Esophagus squamous epithelium (tissue), 5 donors: ENCODE measurements at places on chromosomes 11 and 22. TPM values are rescaled to one million over a fixed set of nuclear protein-coding genes. Genes with fewer than 3 reads are reported as not detected.

DNA sequence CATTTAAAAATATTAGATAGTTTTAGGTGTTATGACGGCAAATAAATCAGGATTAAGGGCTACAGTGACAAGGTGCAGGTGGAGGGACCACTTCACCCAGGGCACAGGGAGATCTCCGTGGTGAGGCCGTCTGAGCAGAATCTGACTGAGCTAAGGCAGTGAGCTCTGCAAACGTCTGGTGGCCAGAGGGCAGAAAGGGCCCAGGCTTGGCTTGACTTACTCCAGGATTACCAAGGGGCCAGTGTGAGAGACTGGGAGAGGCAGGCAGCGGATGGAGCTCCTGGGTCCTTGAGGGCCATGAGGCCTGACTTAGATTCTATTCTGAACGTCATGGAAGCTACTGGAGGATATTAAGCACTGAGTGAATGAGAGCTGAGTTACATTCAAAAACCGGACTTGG, 125.9 kb upstream of the B3GAT1 start:
- H3K27me3 ChIP-seq: no peaks in the 10 kb centered on the region
- H3K27ac ChIP-seq: no peak overlapping the region
- no peak overlapping the region for H3K4me3 ChIP-seq
- DNase-seq: no peak

DNA sequence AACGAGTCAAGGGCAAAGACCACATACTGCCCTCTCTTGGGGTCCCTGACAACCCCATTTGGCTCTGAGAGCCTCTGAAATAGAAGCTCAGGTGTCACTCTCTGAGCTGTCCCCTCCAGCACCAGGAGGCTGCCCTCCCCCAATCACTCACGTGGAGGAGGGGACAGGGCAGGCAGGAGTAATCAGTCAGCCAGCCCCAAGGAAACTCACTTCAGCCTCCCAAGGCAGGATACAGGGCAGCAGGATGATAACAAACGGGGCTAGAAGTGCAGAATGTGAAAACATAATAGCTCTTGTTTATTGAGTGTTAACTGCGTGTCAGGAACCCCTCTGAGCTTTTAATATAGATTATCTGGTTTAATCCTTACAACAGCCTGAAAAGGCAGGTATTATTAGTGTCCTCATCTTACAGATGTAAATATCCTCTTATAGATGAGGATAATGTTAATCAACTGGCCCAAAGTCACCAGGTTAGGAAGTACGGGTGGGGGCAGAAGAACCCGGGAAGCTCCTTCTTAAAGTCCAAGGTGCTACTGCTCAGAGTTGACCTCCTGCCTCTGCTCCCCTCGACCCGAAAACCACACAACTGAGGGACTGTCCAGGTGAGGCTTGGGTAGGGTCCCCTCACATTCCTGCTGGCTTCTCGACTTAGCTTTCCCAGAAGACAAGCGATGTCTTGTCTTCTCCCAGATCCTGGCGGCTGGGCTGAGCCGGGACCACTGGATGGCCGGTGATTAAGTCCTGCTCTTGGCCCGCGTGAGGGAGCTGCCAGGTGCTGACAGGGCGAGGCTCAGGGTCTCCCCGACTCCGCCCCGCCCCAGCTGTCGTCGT, 2.7 kb downstream of the CHRM4 start:
- no peak for DNase-seq

- no peak overlapping the region for H3K27ac ChIP-seq
- H3K36me3 ChIP-seq: no peaks in the 10 kb centered on the region
- H3K4me1 ChIP-seq: no peaks in the 10 kb centered on the region
- H3K27me3 ChIP-seq: no peaks in the 10 kb centered on the region
Measured at GRCh38 chr11:102886999-102887398, 12.2 kb upstream of the MMP12 start.

DNA sequence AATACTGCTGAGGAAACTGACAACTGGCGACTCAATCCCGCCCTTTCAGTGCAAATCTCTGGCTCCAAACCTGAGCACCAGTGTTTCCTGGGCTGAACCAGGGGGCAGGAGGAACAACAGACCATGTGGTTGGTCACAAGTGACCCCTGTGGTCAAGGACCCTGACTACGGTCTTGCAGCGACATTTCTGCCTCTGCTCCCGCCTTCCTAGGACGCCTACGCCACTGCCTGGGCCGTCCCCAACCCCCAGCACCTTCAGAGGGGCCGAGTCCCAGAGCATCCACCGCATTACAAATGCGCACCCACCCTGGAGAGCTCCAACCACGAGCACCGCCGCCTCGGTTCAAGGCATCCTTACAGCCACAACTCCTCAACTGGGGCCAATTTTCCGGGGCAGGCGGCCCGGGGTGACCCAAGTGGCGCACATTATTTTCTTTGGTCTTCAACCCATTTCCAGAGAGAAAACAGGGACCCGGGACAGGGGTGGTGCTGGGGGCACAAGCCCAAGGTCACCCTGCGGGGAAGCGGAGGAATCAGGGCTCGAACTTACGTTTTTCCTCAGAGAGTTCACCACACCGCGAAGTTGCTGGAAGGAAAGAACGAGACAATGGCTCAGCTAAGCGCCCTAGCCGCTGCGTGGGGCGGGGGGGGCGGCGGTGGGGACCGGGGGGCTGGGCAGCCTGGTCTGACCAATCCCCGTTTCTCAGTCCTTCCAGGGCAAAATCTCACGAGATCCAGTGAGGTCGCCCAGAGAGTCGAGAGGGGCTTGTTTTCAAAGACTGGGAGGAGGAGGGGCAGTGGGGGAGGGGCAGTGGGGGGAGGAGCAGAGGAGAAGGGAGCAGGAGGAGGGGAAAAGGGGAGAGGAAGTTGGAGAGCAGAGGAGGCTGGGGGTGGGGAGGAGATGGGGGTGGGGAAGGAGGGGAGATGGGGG, 1.8 kb downstream of the PRAME start:
- H3K27ac ChIP-seq: no peak overlapping the region
- H3K4me1 ChIP-seq: no peaks in the 10 kb centered on the region
- no peak overlapping the region for H3K4me3 ChIP-seq
- DNase-seq: no peak
- H3K27me3 ChIP-seq: no peaks in the 10 kb centered on the region

GRCh38 chr11:61279934-61280659, 15.0 kb downstream of the VWCE start:
- H3K36me3 ChIP-seq: no peaks in the 10 kb centered on the region
- no peaks in the 10 kb centered on the region for H3K27me3 ChIP-seq
- H3K4me1 ChIP-seq: no peaks in the 10 kb centered on the region
- H3K4me3 ChIP-seq: no peak overlapping the region

GRCh38 chr11:27660171-27660570, 40.1 kb downstream of the BDNF start:
- H3K27me3 ChIP-seq: no peaks in the 10 kb centered on the region
- no peaks in the 10 kb centered on the region for H3K4me1 ChIP-seq
- peaks cover 14% of the 10 kb centered on the region for H3K36me3 ChIP-seq
- no peak for DNase-seq
- no peak overlapping the region for H3K27ac ChIP-seq

- H3K27ac ChIP-seq: no peak overlapping the region
- DNase-seq: no peak
- H3K4me3 ChIP-seq: no peak overlapping the region
Measured at GRCh38 chr22:44204739-44205515, 24.2 kb downstream of the PARVG start.

DNA sequence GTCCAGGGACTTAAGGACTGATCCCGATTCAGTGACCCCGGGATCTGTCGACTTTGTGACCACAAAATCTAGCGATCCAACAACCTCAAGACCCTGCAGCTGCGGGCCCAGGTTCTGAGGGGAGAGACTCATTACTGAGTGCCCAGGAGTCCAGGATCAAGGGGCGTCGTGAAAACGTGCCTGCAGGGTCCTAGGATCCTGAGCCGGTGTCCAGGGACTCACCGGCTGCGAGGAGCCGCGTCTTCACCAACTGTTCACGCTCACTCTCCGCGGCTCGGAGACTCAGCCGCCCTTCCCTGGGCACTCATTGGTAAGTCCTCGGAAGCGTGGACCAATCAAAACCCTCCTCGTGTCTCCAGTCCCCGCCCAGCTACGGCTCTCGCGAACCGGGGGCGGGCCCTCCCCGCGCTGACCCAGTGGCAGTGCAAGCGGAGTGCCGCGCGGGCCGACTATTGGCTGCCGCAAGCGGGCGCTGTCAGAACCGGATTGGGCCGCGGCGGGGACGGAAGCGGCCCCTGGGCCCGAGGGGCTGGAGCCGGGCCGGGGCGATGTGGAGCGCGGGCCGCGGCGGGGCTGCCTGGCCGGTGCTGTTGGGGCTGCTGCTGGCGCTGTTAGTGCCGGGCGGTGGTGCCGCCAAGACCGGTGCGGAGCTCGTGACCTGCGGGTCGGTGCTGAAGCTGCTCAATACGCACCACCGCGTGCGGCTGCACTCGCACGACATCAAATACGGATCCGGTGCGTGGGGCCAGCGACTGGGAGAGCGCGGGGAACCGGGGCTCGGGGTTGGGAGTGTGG, at the start of gene SDF2L1:
Gene SDF2L1 (plus strand): TSS at position 514 of the 795 bp plus-strand sequence. CDS start 35 bp downstream, at position 549.
- peak within 1 kb of the TSS; percentile 76 for H3K27ac ChIP-seq
- H3K4me3 ChIP-seq: peak within 1 kb of the TSS; percentile 74
- peaks cover 25% of the 10 kb centered on the region for H3K4me1 ChIP-seq
- H3K36me3 ChIP-seq: no peaks in the 10 kb centered on the region

DNA sequence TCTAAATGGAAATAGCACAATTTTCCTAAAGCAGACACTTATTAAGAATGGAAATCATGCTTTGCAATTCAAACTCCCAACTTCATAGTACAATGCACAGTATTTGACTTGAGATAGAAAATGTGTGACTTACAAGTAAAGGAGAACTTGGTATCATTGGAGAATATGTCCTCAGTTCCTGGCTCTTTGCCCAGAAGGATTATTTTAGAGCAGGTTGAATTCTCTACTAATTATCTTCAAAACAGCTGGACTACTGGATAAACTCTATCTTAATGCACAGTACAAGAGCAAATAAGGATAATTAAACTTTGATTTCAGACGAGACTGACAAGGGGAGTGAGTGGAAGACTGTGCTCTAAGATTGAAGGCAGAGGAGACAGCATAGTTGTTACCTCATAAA, 839.4 kb downstream of the OPCML start:
- H3K4me1 ChIP-seq: no peaks in the 10 kb centered on the region
- H3K4me3 ChIP-seq: no peak overlapping the region
- DNase-seq: no peak
- H3K27ac ChIP-seq: no peak overlapping the region
- no peaks in the 10 kb centered on the region for H3K36me3 ChIP-seq
- H3K27me3 ChIP-seq: no peaks in the 10 kb centered on the region

DNA sequence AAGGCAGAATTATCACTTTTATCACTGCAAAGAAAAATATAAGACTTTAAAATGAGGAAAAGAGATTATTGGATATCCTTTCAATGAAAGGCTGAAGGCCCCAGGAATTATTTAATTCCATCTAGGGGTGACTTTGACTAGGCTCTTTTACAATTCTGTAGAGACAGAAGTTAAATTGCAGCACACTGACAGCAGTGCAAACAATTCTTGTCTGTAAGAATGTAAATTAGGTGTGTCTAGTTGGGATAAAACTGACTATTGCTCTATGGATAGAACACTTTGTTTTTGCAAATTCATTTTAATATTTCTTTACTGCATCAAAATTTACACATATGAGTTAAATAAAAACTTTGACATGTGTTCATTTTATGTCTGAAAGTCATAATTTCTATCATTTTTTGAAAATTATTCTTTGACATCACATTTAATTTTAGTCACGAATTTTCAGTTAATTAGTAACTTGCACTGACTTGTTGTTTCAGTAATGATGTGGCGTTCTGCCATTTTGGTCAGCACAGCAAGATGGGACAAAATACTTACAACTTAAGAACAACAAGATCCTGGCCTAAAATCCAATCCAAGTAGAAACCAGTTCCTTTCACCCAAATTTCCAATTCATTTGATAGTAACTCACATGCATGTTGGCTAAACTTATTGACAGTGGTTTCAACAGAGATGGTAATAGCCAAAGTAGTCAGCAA, 75.1 kb downstream of the SLC36A4 start:
- no peaks in the 10 kb centered on the region for H3K27me3 ChIP-seq
- no peaks in the 10 kb centered on the region for H3K36me3 ChIP-seq
- H3K4me3 ChIP-seq: no peak overlapping the region
- H3K4me1 ChIP-seq: no peaks in the 10 kb centered on the region
- no peak for DNase-seq
- no peak overlapping the region for H3K27ac ChIP-seq

GRCh38 chr11:944711-945470, 19.2 kb downstream of the AP2A2 start:
- no peak overlapping the region for H3K27ac ChIP-seq
- no peaks in the 10 kb centered on the region for H3K4me1 ChIP-seq
- H3K4me3 ChIP-seq: no peak overlapping the region

DNA sequence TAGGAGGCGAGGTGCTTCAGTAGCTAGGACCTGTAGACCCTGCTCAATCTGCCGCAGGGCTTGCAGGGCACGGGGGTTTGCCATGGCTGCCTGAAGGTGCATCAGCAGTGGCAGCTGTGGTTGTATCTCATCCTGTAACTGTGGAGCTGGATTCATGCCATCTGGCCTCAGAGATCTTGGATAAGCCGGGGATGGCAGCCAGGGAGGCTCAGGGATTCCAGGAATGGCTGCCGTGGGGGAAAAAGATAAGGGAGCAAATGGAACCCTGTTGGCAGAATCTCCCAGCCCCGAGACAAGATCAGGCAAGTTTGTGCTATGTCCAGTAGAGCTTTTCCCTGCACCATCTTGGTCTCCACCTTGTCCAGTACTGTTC, 1.8 kb downstream of the UBQLN3 start:
- H3K27ac ChIP-seq: no peak overlapping the region
- no peaks in the 10 kb centered on the region for H3K27me3 ChIP-seq
- no peak overlapping the region for H3K4me3 ChIP-seq
- no peaks in the 10 kb centered on the region for H3K4me1 ChIP-seq
- no peaks in the 10 kb centered on the region for H3K36me3 ChIP-seq

TPBGL gene
- total RNA-seq: not detected

INPP5J gene
- total RNA-seq: 2.4 TPM

ZNF74 gene
- 7.9 TPM for total RNA-seq

POU2AF2 gene
- total RNA-seq: not detected

ART5 gene
- not detected for total RNA-seq

CRELD2 gene
- 32.7 TPM for total RNA-seq

MS4A4A gene
- 1.8 TPM for total RNA-seq
